Renal pelvis (tissue), 12 donors: ENCODE measurements at places on chromosomes 11 and 22.

DNA sequence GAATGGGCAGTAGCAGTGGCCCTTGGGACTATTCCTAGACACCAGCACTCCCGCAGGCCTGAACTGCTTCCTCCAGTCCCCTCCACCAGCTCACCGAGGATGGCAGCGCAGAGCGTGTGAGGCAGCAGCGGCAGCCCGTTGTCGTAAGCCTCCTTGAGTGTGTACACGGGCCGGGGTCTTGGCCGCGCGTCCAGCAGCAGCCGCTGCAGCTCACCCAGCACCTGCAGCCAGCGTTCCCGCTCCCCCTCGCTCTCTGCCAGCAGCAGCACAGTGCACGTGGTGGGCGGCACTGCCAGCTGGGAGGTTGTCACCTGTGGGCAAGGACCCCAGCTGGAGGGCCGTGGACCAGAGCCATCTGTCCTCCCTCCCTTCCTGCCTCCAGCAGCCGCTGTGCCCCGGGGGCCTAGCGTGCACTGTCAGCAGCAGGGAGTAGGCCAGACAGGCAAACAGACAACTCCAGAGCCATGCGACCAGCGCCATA lies 13.0 kb downstream of the CDC42BPG start:
- DNase-seq, result no peak

DNA sequence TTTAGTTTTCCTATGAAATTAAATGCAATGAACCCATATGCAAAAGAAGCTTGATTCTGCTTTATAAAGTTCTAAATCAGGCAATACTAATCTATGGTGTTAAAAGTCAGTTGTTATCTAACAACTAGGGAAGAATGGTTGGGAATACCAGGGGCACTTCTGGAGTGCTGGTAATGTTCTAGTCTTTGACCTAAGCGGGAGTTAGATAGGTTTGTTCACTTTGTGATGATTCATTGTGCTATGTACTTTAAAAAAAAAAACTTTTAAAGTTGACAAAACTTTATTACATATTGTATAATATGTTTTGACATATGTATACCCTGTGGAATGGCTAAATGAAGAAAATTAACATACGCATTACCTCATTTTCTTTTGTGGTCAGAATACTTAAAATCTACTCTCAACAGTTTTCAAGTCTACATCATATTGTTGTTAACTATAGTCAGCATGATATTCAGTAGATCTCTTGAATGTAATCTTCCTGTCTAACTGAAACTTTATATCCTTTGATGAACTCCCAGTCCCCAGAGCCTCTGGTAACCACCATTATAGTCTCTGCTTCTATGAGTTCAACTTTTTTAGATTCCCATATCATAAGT lies 39.2 kb downstream of the BIRC2 start:
- DNase-seq, result no peak

DNA sequence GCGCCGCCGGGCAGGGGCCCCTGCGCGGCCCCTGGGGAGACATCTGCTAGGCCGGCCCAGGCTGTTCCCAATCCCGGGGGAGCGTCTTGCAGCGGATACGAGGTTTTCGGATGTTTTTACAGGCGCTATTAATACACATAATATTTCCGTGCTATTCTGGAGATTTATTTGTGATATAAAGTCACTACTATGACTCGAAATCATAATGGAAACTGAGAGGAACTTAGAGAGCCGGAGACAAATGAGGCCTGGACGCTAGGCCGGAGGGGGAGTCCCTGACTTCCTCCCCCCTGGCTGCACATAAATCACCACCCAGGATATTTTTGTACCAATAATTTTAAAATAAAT lies 91.7 kb upstream of the ANO1 start:
- no peak for DNase-seq

DNA sequence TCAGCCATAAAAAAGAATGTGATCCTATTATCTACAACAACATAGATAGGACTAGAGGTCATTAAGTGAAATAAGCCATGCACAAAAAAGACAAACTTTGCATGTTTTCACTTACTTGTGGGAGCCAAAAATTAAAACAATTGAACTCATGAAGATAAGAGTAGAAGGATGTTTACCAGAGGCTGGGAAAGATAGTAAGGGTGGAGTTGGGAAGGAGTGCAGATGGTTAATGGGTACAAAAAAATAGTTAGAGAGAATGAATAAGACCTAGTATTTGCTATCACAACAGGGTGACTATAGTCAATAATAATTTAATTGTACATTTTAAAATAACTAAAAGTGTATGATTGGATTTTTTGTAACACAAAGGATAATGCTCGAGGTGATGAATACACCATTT lies 27.2 kb upstream of the IL10RA start:
- DNase-seq, result no peak

GRCh38 chr11:100709233-100709957 lies 22.3 kb downstream of the ARHGAP42 start:
- DNase-seq, result no peak

GRCh38 chr11:133576351-133576750 lies 44.0 kb upstream of the OPCML start:
- no peak for DNase-seq

GRCh38 chr11:100981196-100981824 lies 148.3 kb downstream of the PGR start:
- DNase-seq, result no peak

GRCh38 chr22:29555065-29555644 lies 1.6 kb upstream of the THOC5 start:
- peak; percentile 50 for DNase-seq

DNA sequence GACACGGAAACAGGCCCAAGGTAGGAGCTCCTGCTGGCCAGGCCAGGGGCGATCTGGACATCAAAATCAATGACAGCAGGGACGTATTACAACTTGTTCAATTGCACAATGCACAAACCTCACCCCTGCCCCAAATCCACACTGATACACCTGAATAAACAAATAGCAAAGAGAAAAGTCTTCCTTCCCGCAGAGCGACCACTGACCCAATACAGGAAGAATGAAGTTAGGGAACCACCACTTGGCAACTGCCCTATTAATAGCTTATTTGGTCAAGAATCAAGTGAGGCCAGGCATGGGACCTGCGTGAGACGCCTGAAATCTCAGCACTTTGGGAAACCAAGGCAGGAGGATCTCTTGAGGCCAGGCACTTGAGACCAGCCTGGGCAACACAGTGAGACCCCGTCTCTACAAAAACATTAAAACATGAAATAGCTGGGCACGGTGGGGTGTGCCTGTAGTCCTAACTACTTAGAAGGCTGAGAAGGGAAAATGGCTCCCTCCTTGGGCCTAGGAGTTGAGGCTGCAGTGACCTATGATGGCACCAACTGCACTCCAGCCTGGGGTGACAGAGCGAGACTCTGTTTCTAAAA lies 109.1 kb downstream of the MED15 start:
- DNase-seq, result no peak

DNA sequence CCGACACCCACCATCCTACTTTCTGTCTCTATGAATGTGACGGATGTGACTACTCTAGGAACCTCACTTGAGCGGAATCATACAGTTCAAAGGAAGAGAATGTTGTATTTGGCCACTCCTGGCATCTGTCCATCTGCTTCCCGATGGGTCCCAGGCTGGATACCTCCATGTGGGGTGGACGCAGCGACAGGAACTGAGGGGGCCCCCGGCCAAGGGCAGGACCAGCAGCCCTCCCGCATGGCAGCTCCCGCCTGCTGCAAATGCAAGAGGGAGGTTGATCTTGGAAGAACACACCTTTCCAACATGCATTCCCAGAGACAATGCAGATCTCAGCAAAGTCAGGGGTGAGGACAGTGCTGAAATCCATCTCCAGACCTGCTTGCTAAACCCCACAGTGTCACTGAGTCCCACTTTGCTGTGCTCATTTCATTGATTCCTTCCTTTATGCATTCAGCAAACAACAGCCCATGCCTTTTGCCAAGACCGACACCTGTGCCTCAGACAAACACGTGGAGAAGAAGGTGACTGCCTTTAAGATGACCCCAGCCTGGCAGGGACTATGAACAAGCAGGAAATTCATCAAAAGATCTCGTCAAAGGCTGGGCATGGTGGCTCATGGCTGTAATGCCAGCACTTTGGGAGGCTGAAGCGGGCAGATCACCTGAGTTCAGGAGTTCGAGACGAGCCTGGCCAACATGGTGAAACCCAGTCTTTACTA lies 246.2 kb downstream of the CTTN start:
- DNase-seq, result no peak

GRCh38 chr11:7524462-7525235 lies 10.8 kb downstream of the PPFIBP2 start:
- peak; percentile 60 for DNase-seq

DNA sequence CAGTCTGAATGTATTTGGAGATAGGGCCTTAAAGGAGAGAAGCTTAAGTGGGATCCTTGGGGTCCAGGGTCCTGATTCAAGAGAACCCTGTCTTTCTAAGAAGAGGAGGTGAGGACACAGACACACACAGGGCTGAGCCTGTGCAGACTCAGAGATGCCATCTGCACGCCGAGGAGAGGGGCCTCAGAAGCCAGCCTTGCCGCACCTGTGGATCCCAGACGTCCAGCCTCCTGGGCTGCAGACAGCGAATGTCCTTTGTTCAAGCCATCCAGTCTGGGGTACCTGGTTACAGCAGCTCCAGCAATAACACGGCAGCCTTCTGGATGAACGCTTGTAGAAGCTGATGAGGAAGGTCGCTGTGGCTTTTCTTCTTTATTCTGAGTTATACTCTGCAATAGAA lies 1086.1 kb downstream of the BRD1 start:
- no peak for DNase-seq

- DNase-seq, result no peak
These were observed 25.0 kb downstream of the KRTAP5-5 start for GRCh38 chr11:1654388-1655167.

GRCh38 chr22:22395245-22395644 lies 113.3 kb downstream of the ZNF280B start:
- DNase-seq, result no peak

- no peak for DNase-seq
These were observed 959.8 kb downstream of the BRD1 start for GRCh38 chr22:48867891-48868290.

DNA sequence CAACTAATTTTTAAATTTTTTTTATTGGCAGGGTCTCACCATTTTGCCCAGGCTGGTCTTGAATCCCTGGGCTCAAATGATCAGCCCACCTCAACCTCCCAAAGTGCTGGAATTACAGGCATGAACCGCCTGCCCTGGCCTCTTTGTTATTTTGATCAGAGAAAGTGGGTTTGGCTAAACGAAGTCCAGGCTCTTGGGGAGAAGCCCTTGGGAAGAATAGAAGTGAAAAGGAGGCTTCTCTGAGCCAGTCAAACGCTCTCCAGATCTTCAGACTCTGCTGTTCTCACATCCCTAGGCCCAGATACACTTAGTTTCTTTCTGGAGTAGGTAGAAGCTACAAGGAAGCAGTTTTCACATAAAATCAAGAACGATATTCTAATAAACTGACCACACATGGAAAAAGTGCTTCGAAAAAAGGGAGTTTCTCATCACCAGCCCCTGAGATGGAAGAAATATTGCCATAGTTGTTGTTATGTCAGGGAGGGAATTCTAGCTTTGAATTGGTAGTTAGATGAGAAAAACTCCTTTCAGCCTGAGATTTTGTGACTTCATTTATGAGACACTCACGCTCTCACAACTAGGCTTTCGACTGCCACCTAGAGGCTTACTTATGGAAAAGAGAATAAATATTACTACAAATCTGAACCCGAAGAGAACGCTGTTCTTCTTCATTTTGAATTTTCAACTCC lies 41.7 kb upstream of the AQP11 start:
- DNase-seq, result peak; percentile 69

GRCh38 chr11:17734418-17734911 lies at the start of gene KCNC1:
Gene KCNC1, plus strand, starts transcription at chr11:17734781. Its CDS starts 1,222 bp downstream, at chr11:17736003.
- DNase-seq, result no peak
